ENCODE measurements at places on chromosomes 6 and 20. TPM values are rescaled to one million over a fixed set of nuclear protein-coding genes. Genes with fewer than 3 reads are reported as not detected.

Gene C2
- 5.4 TPM for total RNA-seq

Gene GSTA3
- total RNA-seq = not detected

Gene UBE2V1
- 29.4 TPM for total RNA-seq

Gene TCF19
- total RNA-seq = 2.0 TPM

Gene SPATA25
- 1.9 TPM for total RNA-seq

Gene NFATC2
- under 0.01 TPM for total RNA-seq

Gene ZNF341
- 1.1 TPM for total RNA-seq

Gene HLA-DRB1
- total RNA-seq = not detected

Gene TRIM15
- total RNA-seq = not detected

Gene TCP11
- not detected for total RNA-seq

Gene OR12D3
- not detected for total RNA-seq

Gene PRDM13
- not detected for total RNA-seq

Gene ZBTB46
- total RNA-seq = 9.7 TPM

Gene PRR18
- not detected for total RNA-seq

Gene CDSN
- under 0.01 TPM for total RNA-seq

Gene PKIG
- total RNA-seq = 88.0 TPM

Gene C4B
- total RNA-seq = 9.3 TPM

Gene MOG
- total RNA-seq = not detected

Gene HSD17B8
- 7.4 TPM for total RNA-seq

Gene NDUFAF5
- 14.7 TPM for total RNA-seq

Gene VNN1
- under 0.01 TPM for total RNA-seq

Gene RSPO3
- 17.4 TPM for total RNA-seq

Gene CRISP3
- not detected for total RNA-seq

Gene CLIC1
- 547 TPM for total RNA-seq

Gene CD164
- 170 TPM for total RNA-seq

Gene PDE10A
- total RNA-seq = 89.7 TPM

Gene NRN1
- not detected for total RNA-seq

Gene FAM217A
- not detected for total RNA-seq

Gene SLC22A2
- total RNA-seq = not detected

Gene GABBR1
- 10.2 TPM for total RNA-seq

Gene OR2J3
- not detected for total RNA-seq

Gene PBOV1
- total RNA-seq = not detected

Gene ARHGAP18
- 15.6 TPM for total RNA-seq

Gene KCNK17
- not detected for total RNA-seq

Gene SLC2A10
- 112 TPM for total RNA-seq

Gene C6orf163
- 1.1 TPM for total RNA-seq

Gene SLC35D3
- not detected for total RNA-seq

Gene ASIP
- not detected for total RNA-seq

Gene STMN3
- total RNA-seq = 2.3 TPM

Gene VSTM2L
- 1.1 TPM for total RNA-seq

Gene MUC21
- not detected for total RNA-seq

Gene SEL1L2
- total RNA-seq = not detected

Gene SPEF1
- total RNA-seq = 0.14 TPM

Gene SH3BGRL2
- 2.2 TPM for total RNA-seq

Gene MTFR2
- total RNA-seq = 0.83 TPM

Gene SUMO4
- total RNA-seq = 1.3 TPM

Measured in smooth muscle cell of bladder (primary cell).